CD8-positive, alpha-beta memory T cell (primary cell): ENCODE measurements at places on chromosomes 7 and 10.

GRCh38 chr10:104393387-104393786 lies 39.8 kb downstream of the CFAP58 start:
- no peak for DNase-seq

- DNase-seq, result no peak
Measured at GRCh38 chr10:132509506-132510173, 27.9 kb upstream of the INPP5A start.

GRCh38 chr7:46763344-46763743 lies 818.6 kb downstream of the TNS3 start:
- no peak for DNase-seq

GRCh38 chr10:48658243-48658974 lies 26.3 kb upstream of the WDFY4 start:
- no peak for DNase-seq

- no peak for DNase-seq
Measured at GRCh38 chr10:100083623-100084022, 2.0 kb upstream of the CPN1 start.

DNA sequence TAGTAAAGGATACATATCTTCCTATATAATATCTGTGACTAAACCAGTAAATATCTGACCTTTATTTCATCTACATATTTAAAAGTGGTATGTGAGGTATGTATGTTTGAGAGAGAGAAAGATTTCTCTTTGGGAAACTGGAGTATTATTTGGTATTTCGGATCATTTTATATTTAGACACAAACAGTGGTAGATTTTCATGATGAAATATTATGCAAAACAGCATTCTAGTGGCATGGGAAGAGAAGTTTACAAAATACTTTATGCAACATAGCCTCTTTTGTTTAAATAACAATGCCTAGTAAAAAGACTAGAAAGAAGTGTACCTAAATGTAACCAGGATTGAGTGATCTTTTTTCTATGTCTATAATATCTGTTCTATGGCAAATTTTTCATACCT lies 98.6 kb upstream of the TMEM168 start:
- no peak for DNase-seq

GRCh38 chr10:93701866-93702209 lies 554 bp downstream of the FRA10AC1 start:
- no peak for DNase-seq

GRCh38 chr10:114520453-114520852 lies 116.2 kb upstream of the AFAP1L2 start:
- no peak for DNase-seq

- no peak for DNase-seq
Measured at GRCh38 chr7:29306319-29306991, 111.9 kb downstream of the CHN2 start.

DNA sequence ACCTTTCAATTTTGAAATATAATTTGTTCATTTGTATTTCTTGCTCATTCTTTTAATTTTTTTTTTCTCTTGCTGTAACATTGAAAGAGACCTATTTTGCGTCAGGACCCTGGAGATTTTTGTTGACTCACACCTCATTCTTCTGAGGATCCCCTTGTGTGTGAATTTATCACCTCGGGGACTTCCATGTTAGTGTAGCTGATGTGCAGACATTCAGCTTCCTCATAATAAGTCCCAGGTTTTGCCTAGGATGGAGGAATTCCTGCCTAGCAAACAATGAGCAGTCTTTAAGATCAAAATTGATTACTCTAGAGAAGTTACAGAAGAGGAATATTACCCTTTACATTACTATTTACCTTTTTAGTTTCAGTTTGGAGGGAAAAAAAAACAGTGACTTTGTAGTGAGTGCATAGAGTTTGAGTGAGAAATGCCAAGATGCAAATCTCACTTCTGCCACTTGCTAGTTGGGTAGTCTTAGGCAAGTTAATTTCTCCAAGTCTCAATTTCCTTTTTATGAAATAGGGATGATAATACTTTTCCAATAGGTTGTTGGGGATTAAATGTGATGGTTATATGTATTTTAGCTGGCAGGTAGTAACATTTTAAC lies 14.3 kb downstream of the TES start:
- no peak for DNase-seq
